ENCODE measurements at places on chromosomes 4 and X.

DNA sequence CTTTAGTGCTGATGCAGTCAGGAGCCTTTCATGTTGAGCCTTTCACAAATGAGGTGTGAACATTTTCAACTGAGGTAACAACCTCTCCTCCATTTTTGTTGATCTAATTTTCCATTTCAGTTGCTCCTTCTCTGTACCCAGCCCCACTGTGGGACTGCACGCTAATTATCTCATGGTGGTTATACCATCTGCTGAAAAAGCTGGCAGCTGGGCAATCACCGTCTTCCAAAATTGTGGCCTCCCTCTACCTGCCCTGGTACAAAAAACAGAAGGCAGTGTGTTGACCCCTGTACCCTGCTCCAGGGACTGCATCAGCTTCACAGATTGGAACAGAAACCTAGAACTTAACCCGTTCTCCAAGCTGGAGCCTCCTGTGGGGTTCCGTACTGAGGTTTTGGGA lies 72.4 kb upstream of the LONRF3 start:
- DNase-seq, result no peak

GRCh38 chr4:170089274-170089667 lies 485 bp downstream of the AADAT start:
- DNase-seq, result no peak

DNA sequence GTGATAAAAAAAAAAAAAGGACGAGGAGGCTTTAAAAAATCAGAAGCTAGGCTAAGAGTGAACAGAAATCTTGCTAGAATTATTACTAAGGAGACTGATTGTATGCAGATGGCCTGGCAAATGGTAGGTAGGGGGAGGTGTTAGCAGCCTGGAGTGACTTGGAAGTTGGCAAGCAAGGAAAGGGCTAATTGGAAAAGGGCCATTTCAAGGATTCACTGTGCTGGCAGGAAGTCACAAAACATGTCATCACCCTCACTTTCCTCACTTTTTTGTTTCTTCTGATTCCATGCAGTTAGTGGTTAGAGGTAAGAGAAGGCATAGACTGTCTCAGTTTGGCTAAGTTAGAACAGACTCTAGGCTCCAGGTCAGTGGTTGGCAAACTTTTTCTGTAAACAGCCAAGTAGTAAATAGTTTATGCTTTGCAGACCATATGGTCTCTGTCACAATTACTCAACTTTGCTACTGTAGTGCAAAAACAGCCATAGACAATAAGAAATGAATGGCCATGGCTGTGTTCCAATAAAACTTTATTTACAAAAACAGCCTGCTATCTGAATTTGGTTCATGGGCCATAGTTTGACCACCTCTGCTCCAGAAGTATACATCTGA lies 646.5 kb upstream of the ACTRT1 start:
- no peak for DNase-seq

DNA sequence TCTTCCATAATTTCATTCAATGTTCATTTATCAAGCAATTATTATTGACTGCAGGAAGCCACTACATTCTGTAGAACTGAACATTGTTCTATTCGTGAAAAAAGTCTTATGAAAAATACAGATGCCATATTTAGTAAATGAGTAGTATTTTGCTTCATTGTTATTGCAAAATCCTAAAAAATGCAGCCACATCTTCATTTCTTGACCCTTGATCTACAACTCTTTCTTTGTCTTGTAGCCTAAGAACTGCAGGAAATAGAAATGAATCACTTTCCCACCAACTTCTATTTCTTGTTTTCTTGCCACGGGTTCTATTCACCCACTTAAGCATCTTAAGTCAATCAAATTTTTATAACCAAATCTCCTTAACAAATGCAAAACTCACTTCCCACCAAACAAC lies 63.3 kb downstream of the KCNIP4 start:
- DNase-seq, result no peak

GRCh38 chrX:69503228-69503781 lies 821 bp upstream of the NALF2 start:
- DNase-seq, result no peak

GRCh38 chr4:181604546-181604945 lies 638.7 kb upstream of the TENM3 start:
- DNase-seq, result no peak

GRCh38 chrX:15328821-15329220 lies 6.5 kb downstream of the PIGA start:
- DNase-seq, result no peak

DNA sequence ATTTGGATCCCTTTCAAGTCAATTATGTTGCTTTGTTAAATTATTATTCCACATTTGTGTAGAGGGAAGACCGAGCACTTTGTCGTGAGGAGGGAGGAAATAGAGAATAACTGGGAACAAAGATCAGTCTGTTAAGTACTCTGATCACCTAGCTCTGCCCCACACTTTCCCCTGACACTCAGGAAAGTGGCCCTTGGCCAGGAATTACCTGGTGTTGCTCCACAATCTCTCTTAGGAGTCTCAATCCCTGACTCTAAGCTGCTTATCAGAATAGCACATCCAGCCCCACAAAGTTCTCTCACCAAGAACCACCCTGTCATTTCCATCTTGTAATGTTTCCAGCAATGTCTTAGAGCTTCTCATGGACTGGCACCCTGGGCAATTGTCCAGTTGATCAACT lies 83.8 kb upstream of the BMPR1B start:
- no peak for DNase-seq

DNA sequence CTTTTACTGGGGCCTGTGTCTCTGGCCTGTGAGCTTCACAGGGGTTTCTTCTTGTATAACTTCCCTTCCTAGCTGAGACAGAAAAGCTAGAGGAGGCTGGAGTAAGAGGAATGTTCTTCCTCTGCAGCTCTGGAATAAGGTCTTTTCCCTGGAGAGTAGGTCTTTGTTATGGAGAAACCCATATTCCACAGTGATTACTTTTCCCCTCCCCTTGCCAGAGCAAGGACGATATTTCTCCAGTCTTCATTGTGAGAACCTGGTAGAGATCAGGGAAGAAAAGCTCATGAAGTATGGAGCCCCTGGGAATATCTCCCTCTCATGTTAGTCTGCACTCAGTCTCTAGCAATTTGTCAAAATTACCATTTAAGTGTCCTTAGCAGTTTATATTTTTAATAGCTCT lies 18.7 kb upstream of the GLRB start:
- DNase-seq, result no peak

DNA sequence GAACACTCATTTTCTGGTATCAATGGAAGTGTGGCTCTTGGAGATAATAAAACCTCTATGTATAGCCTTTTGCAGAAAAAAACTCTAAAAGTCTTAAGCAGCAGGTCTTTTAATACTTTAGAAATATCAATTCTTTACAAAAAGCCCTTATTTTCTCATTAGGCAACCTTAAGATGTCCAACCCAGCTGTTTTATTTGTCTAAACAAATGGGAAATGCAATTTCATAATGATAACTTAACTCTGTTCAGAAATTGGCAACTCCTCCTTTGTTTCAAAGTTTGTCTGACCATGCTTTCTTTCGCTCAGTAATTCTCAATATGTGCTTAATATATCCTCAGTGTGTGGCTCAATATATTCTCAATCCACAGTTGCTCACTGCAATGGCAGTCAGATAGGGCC lies 196.5 kb upstream of the VEGFC start:
- no peak for DNase-seq

DNA sequence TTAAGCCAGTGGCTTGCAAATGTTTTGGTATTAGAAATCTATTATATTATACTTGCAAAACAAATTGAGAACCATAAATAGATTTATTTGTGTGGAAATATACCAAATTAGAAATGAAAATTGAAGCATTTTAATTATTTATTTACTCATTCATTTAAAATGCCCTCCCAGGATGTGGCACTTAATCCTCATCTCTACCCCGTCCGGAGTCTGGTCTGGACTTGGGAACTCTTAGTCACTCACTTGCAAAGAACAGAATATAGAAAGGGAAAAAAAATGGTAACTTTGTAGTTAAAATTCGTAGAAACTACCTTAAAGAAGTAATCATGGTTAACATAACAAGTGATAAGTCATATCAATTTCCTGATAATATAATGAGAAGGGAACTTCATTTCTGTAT lies 775.9 kb upstream of the INTU start:
- no peak for DNase-seq

DNA sequence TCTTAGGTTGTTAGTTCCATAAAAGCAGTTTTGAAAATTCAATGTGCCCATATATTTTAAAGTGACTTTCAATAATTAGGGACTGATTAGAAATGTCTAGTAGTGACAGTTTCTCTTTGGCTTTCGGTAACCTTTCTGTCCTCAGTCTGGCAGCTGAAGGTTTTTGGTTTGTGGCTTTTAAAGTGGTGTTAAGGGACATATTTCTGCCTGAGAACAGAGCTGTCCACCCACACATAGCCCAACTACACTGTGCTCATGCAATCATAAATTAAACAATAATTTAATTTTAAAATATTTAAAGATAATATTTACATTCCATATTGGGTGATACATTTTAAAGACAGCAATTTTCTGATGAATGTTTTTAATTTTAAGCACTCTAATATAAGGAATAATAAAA lies 335.0 kb upstream of the TENM3 start:
- no peak for DNase-seq

- DNase-seq, result no peak
These were observed 104.2 kb downstream of the SATL1 start for GRCh38 chrX:85139422-85139821.

- DNase-seq, result no peak
These were observed 98.2 kb downstream of the KLHL8 start for GRCh38 chr4:87122252-87122651.

DNA sequence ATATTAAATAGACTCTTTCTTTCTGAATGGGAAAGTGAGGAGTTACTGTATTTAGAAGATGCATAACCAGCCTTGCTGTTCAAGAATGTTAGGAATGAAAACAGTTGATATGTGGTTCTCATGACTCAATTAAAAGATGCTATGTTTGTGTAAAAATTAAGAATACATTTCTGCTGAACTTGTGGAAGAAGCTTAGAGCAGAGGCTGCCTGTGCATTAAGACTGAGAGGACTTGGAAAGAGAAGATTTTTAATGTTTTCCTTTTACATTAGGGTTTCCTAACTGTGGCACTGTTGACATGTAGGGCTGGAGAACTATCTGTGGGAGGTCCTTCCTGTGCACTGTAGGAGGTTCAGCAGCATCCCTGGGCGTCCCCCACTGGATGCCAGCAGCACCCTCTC lies 137.7 kb downstream of the GPR143 start:
- DNase-seq, result no peak

GRCh38 chr4:26179316-26179760 lies 141.5 kb upstream of the RBPJ start:
- no peak for DNase-seq

- DNase-seq, result no peak
These were observed 323.0 kb downstream of the HS3ST1 start for GRCh38 chr4:11105715-11106114.

- no peak for DNase-seq
These were observed 86.3 kb downstream of the PPP2R2C start for GRCh38 chr4:6386091-6386490.

DNA sequence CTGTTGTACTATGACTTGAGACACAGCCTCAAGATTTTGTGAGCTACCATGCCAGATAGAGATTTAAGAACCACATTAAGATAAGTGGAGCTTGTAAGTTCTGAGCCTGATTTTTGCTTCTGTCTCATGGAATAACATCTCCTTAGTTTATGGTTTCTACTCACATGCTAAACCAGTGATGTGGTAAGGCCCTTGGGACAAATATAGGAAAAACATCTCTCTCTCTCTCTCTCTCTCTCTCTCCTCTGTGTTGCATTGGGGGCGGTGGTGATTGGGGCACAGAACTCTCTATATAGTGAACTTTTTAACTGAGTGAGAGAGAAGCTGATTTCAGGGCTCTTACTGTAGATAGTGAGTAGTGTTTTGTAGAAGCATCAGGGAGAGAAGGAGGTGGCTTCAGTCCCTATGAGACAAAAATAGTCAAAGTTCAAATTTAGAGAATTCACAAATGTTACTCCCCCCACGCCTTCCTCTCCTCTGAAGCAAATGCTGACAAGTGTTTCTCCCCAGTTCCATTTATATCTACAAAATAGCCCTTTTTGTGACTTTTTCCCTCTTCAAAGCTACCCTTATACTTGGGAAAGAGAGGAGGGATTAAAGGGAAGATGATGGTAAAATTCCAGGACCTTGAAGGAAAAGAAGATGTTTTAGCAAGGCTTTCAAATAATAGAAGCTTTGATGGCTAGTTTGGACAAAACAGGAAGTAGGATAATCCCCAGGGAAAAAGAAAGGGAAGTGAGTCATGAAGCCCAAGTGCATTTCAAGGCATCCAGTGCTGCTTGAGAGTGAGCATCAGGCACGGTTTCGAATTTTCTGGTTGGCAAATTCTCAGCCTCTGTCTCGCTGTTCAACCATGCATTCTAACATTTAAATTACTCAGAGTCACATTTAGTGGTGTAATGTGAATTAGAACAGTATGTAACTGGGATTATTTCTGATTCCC lies 134.3 kb upstream of the AP1S2 start:
- no peak for DNase-seq

DNA sequence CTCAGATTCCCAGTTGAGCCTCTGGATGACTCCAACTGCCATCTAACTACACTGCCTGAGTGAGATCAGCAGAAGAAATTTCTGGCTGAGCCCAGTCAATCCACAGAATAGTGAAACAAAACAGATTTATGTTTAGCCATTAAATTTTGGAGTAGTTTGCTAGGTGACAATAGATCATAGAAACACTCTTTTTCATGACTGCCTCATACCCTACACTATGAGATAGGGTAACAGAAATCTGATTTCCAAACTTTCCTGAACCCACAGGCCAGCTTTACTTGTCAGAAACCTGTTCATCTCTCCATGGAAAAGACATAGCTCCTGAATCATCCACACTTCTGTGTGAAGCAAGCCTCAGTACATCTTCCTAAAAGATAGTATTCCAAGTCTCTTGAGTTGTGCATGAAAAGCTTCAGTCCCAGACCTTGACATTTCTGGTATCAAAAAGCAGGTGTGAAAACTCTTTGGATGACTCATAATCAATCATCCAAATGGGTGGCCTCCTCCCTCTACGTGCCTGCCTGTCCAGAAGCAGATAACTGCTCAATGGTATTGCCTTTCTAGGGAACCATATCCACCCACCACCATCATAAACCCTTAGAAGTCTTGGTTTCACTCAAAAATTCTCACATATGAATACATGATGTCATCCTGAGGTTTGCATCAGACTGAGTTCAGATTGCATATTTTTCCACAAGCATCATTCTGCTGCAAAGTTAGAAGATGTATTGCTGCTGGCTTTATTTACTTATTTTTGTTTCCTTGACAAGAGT lies 47.5 kb upstream of the RAP2C start:
- no peak for DNase-seq

- DNase-seq, result no peak
These were observed 59.8 kb upstream of the RPL34 start for GRCh38 chr4:108560616-108561015.

All from stimulated activated CD4-positive, alpha-beta T cell treated with anti-CD3 and anti-CD28 coated beads, Interleukin-1b, Interleukin-23, amount 100 ng/mL, for 4 hours (primary cell).